Heart left ventricle (tissue), 16 donors: ENCODE measurements at places on chromosomes 5 and 9. TPM values are rescaled to one million over a fixed set of nuclear protein-coding genes. Genes with fewer than 3 reads are reported as not detected.

The ITK gene
- total RNA-seq = 7.3 TPM

GRCh38 chr5:10036136-10036815 lies 213.4 kb downstream of the ATPSCKMT start:
- DNase-seq = no peak

The MAML1 gene
- total RNA-seq = 12.3 TPM

GRCh38 chr9:3482578-3482977 lies 43.2 kb downstream of the RFX3 start:
- DNase-seq = no peak

DNA sequence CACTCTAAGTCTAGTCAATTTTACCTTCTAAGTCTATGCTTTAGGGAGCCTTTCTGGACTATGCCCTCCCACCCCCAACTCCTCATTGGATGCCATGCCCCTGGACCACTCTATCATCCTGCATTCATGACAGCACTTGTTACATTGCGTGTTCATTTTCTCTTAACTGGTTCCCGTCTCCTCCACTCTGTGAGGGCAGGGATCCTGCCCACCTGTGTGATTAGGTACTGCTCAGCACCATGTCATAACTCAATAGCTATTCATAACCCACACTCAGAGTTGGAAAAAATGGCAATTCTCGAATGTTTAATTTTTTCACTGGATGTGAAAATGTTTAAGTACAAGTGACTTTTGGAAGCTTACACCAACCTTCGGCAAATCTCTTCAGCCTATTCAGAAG lies 88.5 kb downstream of the PRLR start:
- no peak for DNase-seq

- no peak for DNase-seq
Measured at GRCh38 chr5:68315679-68316271, 100.2 kb downstream of the PIK3R1 start.

GRCh38 chr5:17217493-17218352 lies at the start of gene BASP1:
Gene BASP1, plus strand, starts transcription at chr5:17217631. Its CDS starts 57,586 bp downstream, at chr5:17275217.
- peak; percentile 70 for DNase-seq

- no peak for DNase-seq
Measured at GRCh38 chr9:135273008-135273407, 185.5 kb downstream of the OLFM1 start.

- no peak for DNase-seq
Measured at GRCh38 chr5:15483351-15484097, 16.5 kb upstream of the FBXL7 start.

- no peak for DNase-seq
Measured at GRCh38 chr5:111615054-111615453, 102.7 kb upstream of the STARD4 start.

DNA sequence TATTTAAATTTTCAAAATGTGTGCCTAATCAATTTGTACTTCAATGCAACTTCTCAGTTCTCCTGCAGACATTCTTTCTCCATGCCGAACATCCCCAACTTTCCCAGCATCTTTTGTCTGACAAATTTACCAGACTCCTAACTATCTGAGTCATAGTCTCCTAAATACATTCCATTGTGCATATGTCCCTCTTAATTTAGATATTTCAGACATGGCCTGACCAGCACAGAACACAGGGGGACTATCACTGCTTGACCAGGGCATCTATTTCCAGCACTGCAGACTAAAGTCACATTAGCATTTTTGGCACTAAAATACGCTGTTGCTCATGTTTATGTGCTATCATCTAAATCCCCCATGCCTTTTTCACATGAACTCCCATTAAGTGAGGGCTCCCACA lies 71.9 kb downstream of the ITGA1 start:
- DNase-seq = no peak

The AJM1 gene
- total RNA-seq = 7.0 TPM

The FRRS1L gene
- total RNA-seq = 1.6 TPM

The SOX30 gene
- 0.22 TPM for total RNA-seq

- DNase-seq = no peak
Measured at GRCh38 chr5:175829813-175830585, 41.4 kb upstream of the CPLX2 start.

The PCDHB15 gene
- 5.6 TPM for total RNA-seq

DNA sequence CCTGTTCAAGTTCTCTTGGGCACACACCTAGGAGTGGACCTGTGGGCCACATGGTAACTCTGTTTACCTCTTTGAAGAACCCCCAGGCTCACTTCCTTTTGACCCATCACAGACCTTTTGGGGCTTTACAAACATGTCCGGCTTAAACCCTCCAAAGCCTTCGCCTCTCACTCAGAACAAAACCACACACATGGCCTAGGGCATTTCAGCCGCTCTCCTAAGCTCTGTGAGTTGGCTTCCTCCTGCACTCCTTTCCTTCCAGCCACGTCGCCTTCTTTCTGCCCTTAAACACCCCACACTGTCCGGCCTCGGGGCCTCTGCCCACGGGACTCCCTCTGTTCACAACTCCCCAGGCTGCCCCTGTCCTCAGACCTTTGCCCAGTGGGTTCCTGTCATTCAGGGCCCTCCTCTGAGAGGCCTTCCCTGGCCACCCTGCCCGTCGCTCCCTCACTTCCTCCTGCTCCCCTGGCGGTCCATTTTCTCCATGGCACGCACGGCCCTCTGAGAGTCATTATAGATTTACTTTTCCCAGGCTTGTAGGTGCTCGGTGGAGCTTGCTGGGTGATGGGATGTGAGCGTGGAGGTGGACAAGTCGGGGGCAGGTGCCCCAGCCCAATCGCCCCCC lies 1.9 kb downstream of the DOK3 start:
- DNase-seq = no peak

- DNase-seq = no peak
Measured at GRCh38 chr5:36209664-36210063, 32.1 kb downstream of the NADK2 start.

DNA sequence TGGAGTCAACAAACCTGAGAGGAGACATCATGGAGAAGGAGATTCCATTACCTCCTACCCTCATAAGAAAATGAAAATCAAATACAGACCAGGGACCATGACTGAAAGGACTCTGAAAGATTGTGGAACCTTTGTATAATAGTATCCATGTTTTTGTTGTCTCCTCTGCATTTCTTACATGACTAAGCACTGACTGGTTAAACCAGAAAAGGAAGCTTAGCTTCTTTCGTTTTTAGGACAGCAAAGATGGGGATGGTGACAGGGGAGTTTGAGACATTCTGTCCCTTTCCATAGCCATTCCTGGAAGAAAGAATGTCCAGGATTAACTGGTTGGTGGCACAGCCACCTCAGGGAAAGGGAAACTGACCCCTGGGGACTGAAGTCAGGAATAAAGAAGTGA lies 22.2 kb downstream of the ITGA1 start:
- no peak for DNase-seq

GRCh38 chr5:73415617-73416016 lies 33.0 kb downstream of the FOXD1 start:
- no peak for DNase-seq

- DNase-seq = no peak
Measured at GRCh38 chr5:51968756-51969155, 585.5 kb downstream of the ISL1 start.

- DNase-seq = no peak
Measured at GRCh38 chr5:65184780-65185179, 296.9 kb downstream of the ADAMTS6 start.

DNA sequence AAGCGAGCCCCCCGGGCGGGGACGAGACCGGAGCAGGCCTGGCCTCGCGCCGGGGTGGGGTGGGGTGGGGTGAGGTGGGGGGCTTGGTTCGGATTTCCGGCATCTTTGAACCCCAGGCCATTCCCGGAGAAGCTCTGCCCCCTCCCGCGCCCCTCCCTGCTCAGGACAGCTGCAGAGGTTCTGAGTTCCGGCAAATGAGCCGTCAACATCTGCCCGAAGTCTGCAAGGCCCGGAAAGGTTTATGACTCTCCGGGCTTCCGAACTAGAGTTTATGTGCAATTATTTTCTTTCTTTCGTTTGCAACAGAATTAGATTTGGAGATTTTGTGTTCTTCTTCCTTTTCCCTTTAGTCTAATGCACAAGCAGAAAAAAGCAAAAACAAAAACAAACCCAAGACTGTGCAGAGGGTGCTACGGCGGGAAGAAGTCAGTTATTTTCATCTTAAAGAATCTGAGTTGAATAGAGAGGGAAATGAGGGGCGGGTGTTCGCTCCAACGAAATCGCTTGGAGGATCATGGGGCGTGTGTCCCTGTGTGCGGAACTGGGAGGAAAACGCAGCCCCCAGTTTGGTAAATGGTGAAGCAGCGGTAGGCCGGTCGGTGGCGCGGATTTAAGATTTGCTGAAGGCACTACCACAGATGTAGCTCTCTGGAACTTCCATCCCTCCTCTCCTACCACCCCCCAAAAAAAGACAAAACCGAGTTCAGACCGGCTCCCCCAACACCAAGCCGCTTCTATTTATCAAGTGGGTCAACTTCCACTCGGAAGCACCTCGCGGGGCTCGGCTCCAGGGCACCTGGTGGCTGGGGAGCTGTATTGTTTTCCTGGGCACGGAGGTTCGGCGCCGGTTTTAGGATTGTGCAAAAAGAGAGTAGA lies 4.8 kb downstream of the LHX2 start:
- DNase-seq = no peak

The STOML2 gene
- total RNA-seq = 123 TPM

DNA sequence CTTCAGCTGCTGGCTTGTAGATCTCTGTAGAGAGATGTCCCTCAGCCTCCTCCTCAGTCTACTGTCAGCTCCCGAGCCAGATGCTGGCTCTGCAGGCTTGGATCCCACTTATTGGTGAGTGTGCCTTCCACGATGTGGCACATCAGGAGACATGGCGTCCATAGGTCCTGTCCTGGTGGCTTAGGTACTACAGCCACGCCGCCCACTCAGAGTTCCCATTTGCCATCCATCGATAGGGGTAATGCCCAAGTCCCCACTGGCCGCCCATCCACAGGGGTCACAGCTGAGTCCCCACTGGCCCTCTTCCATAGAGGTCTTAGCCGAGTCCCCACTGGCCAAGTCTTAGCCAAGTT lies 17.3 kb downstream of the EXOC3 start:
- no peak for DNase-seq

DNA sequence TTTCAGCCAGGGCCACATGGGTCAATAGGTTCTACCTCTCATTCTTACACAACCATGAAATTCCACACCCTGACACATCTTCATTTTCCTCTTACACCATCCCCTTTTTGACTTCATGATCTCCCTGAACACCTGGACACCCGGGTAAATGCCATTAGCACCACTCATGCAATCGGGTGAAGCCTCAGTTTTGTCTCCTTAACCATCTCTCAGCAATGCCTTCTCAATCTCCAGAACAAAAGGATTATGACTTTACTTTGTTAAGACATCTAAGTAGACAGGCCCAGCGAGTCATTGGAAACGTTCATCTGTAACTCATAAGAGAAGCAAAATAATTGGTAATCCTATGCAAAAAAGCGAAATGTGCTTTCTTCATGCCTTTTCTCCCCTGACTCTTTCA lies 49.9 kb downstream of the ADAMTS12 start:
- no peak for DNase-seq

DNA sequence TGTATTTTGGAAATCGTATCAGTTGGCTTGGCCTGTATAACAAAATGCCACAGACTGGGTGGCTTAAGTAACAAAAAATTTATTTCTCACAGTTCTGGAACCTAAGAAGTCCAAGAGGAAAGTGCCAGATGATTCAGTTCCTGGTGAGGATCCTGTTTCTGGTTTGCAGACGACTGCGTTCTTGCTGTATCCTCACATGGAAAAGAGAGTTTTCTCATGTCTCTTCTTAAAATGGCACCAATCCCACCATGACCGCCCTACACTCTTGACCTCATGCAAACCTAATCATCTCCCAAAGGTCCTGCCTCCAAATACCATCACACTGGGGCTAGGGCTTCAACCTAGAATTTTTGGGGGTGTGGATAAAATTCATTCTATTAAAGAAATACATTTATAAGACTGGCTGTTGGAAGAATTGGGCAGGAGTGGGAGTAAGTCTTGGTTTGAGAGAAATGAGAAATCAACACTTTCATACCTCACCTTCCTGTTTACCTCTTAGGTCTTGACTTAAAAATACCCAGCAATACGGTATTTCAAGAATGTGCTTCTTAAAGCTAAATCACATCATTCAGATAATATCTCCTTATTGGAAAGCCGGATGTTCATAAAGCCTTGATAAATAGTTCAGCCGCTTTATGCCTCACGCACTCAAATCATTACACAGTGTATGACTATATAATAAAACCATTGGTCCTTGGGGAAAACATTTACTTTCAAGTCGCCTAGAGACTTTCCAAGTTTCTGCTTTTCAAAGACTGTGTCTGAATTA lies 28.7 kb downstream of the PTTG1 start:
- no peak for DNase-seq

- no peak for DNase-seq
Measured at GRCh38 chr5:16464231-16464630, 1.4 kb downstream of the ZNF622 start.

The NR5A1 gene
- not detected for total RNA-seq

DNA sequence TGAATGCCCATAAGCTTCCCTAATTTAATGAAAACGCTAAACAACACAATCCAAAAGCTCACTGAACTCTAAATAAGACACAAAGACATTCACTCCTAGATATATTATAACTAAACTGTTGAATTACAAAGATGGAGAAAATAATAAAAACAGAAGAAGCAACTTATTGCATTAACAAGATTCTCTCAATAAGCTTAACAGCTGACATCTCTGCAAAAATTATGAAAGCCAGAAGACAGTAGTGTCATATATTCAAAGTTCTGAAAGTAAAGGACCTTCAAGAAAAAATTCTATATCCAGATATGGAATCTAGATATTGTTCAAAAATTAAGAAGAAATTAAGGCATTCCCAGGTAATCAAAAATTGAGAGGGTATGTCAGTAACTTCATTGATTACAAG lies 957.8 kb upstream of the TYRP1 start:
- DNase-seq = no peak

DNA sequence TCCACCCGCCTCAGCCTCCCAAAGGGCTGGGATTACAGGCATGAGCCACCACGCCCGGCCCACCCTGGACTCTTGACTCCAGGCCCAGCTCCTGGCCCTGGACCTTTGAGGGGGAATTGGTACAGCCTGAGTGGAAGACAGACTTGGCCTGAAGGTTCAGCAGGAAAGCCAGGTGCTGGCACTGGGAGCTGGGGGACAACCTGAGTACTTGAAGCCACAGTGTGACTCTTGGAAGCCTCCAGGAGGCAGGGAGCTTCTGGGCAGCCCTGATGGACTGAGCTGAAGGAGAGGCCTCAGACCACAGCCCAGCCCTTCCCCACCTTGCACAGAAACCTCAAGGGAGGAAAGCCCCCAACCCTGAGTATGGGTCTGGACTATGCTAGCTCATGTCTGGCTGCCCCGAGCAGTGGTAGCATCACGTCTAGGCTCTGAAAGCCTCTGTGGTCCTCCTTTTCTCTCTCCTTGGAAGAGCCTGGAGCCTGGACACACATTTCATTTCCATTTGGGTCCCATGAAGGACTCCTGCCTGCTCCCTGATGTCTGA lies 54.1 kb downstream of the RASGEF1C start:
- DNase-seq = no peak

The GALNT12 gene
- 0.25 TPM for total RNA-seq

The TRPM3 gene
- total RNA-seq = 0.11 TPM

The AP3S1 gene
- total RNA-seq = 47.6 TPM

The LRRC8A gene
- 76.4 TPM for total RNA-seq

- no peak for DNase-seq
Measured at GRCh38 chr5:82106756-82107155, 134.9 kb downstream of the ATG10 start.

GRCh38 chr5:115684513-115685037 lies 58.7 kb upstream of the TMED7 start:
- no peak for DNase-seq

- DNase-seq = no peak
Measured at GRCh38 chr5:43774881-43775399, 172.0 kb downstream of the NNT start.
